ENCODE measurements at places on chromosomes 7 and 10. TPM values are rescaled to one million over a fixed set of nuclear protein-coding genes. Genes with fewer than 3 reads are reported as not detected.

MARVELD1 gene
- 14.3 TPM for total RNA-seq

C10orf105 gene
- total RNA-seq, result not detected

UPK3BL2 gene
- 9.4 TPM for total RNA-seq

ASB10 gene
- total RNA-seq, result not detected

PCDH15 gene
- 1.1 TPM for total RNA-seq

TIMM23 gene
- total RNA-seq, result 57.7 TPM

ANKMY2 gene
- total RNA-seq, result 26.5 TPM

CEP41 gene
- total RNA-seq, result 29.3 TPM

GALNT17 gene
- 4.9 TPM for total RNA-seq

MASTL gene
- 15.0 TPM for total RNA-seq

EVX1 gene
- total RNA-seq, result not detected

CD36 gene
- 7.7 TPM for total RNA-seq

C7orf57 gene
- not detected for total RNA-seq

GRCh38 chr10:102644646-102645387 lies 538 bp downstream of the TRIM8 start:
- peak; percentile 79 for DNase-seq

DNA sequence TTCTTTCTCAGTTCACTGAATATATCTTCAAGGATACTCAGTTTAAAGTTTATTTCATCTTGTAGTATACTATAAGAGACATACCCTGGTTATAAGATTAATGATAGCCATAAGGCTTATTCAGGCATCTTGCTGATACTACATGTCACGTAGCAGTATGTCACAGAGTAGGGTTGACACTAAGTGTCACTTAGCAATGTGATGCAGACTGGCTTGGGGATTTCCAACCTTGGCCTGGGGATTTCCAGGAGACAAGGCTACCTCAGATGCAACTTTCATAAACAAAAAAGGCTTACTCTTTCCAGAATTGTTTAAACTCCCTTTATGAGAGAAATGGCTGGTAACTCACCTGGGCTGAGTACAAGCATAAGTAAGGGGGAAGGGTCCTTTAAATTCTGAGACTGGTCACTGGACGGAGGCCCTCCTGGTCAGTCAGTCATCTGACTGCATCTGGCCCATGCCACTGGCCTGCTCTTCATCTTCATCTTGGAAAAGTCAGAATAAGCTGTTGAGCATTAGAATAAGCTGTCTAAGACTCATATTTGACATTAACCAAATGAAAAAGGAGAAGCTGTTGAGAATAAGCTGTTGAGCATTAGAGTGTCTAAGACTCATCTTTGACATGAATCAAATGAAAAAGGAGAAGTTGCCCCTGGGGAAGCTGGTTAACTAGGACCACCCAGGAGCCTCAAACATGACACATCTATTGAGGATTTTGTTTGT lies 9.5 kb downstream of the SLC13A1 start:
- DNase-seq, result no peak

DNA sequence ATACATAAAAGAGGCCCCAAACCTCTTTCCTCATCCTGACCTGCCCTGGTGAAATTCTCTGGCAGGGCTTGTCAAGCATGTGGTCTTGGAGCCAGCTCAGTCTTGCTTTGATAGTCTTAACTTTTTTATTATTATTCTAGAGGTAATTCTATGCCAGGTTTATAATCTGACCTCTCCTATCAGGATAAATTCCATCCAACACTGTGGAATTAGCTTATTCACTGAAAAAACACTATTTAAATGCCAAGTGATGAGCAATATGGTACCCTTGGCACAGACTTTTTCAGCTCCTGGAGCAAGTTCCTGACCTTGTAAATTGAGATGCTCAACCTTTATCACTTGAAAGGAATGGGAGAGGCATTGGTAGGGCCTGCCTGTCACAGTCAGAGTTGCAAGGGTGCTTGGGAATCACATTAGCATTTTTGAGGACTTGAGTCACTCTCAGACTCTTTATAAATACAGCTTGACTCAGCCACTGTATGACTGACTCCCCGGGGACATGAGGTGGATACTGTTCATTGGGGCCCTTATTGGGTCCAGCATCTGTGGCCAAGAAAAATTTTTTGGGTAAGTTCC lies at the start of gene CPA4:
Gene CPA4, plus strand, starts transcription at position 480 of the 576 bp plus-strand sequence. Its CDS starts 20 bp downstream, at position 500.
- DNase-seq, result no peak

- DNase-seq, result no peak
Measured at GRCh38 chr7:88395715-88396114, 89.0 kb upstream of the STEAP4 start.

- no peak for DNase-seq
Measured at GRCh38 chr10:13110908-13111307, 10.9 kb downstream of the OPTN start.

GRCh38 chr10:95431900-95432342 lies 129.2 kb downstream of the SORBS1 start:
- DNase-seq, result no peak

- DNase-seq, result no peak
Measured at GRCh38 chr7:107967420-107967819, 35.5 kb downstream of the LAMB1 start.

DNA sequence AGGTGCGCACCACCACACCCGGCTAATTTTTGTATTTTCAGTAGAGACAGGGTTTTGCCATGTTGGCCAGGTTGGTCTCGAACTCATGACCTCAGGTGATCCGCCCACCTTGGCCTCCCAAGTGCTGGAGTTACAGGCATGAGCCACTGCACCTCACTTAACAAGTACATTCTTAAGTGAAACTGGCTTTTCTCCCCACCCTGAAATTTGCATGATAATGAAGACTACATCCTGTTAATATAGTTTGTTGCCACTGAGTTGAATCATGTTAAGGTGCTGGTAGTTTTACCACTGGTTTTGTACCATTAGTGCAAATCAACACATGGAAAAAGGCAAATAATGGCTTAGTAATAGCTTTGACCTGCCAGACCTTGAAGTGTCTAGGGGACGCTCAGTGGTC lies 62.2 kb downstream of the MPLKIP start:
- no peak for DNase-seq

DNA sequence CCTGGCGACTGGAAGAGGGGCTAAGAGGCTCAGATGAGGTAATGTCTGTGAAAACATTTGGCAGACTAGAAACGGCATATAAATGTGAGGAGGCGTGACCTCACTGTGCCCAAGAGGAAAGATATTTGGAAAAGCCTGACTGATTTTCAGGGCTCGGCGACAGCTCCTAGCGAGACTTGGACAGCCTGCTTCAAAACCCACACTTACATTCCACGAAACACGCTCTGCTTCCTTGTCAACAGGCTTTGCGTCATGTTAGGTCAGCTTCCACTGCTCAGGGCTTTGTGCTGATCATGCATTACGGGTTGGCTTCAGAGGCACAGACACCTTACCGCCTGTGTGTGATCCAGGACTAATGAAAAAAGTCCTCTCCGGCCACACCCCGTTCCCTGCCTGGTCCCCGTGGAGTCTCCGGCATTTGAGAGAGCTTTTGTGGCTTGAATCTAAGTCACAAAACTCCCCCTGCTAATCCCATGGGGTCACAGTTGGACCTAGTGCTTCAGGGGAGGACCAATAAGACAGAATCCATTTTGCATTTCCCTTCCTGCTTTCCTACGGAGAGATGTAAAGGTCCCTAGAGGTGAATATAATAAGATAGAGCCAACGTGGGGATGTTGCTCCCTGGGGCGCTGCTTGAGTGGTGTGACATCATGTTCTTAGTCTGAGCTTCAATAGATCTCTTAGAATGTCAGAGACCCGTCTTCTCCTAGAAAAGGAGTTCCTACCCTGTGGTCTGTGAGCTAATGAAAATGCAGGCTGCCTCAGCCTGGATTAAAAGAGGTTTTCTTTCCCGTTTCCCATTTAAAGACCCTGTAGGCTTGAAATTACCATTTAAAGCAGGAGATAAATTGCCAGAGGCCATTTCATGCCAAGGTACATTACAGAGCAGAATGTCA lies 25.5 kb downstream of the FGFBP3 start:
- DNase-seq, result no peak

GRCh38 chr7:94182721-94183120 lies 178.6 kb upstream of the BET1 start:
- DNase-seq, result no peak

GRCh38 chr7:30920584-30921539 lies 9.2 kb downstream of the AQP1 start:
- no peak for DNase-seq

DNA sequence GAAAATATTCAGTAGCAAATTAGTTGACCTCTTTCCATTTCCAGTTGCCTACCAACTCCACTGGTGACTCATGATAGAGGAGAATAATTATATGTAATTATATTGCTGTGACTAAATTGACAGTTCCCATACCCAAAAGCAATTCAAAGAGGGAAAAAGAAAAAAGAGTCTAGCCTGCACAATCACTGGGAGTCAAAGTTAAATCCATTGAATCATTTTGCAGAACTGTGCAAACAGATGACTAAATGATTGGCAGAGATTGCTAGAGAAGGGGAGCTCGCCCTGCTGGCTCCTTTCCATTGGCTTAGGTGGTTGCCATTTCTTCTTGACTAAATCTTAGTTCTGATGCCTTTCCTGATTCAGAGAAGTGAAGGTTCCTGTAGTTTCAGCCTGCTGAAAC lies 1228.6 kb upstream of the SORCS1 start:
- DNase-seq, result no peak

- DNase-seq, result no peak
Measured at GRCh38 chr7:3914051-3914775, 613.2 kb downstream of the SDK1 start.

DNA sequence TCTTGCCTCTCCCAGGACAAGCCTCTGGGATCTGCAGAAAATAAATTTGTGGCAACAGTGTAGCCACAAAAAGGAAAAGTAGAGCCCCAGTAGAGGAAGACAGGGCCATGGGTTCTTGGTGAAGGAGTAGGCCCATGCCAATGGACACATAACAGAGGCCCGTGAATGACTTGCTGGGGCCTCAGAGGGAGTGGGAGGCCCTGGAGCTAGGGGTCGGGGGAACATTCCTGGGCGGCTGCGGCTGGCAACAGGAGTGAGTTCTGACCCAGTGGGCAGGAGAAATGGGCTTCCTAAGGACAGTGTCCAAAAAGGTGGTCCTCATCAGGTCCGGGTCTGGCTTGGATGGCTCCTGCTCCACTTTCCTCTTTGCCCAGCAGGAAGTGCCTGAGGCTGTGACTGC lies 260.0 kb downstream of the CCSER2 start:
- DNase-seq, result no peak

GRCh38 chr7:7738622-7739021 lies 20.2 kb upstream of the RPA3 start:
- no peak for DNase-seq

GRCh38 chr7:5598261-5598761 lies 174.7 kb upstream of the TNRC18 start:
- no peak for DNase-seq

DNA sequence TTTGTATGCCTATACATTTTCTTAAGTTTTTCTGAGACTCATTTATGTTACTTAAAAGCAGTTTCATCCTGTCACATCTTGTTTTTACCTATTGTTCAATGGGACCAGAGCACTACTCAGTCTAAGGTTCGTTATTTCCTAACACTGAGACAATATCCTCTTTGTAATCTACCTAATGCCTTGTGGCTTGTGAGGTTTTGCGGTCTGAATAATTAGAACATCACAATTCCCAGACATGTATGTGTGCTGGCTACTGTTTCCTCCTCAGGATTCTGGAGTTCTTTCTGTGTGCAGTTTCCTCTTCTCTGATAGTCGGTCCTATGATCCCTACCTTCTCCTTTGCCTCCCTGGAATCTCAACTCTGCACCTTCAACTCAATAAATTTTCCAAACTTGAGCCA lies 620.2 kb downstream of the ANKRD7 start:
- DNase-seq, result no peak
